Stimulated activated CD4-positive, alpha-beta T cell treated with anti-CD3 and anti-CD28 coated beads, Interleukin-1b, Interleukin-23, amount 100 ng/mL, for 4 hours (primary cell): ENCODE measurements at places on chromosomes 5 and 9.

DNA sequence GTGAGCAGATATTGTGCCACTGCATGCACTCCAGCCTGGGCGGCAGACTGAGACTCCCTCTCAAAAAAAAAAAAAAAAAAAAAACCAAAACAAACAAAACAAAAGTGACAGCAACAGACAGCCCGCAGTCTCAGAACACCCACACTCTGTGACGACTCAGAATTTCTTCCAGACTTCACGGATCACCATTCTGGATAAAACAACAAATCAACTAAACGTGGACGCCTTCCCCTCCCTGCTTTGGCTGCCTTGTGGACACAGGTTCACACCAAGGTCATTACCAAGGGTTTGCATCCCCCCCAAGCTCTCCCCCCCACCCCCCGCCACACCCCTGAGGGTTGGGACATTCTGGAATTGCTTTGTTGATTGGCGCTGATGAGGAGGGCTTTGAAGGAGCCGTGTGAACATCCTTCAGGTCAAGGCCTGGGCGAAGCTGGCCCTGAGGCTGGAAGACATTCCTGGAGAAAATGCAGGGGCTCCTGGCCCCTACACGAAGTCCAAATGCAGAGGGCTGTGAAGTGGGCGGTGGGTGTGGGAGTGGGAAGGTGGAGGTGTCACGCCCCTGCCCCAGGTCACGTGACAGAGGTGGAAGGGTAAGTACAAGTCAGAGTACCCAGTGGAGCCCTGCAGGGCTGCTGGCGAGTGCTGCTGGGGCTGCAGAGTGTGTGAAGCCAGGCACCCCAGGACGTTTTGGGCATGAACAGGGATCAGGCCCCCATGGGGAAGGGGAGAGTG, 10.1 kb downstream of the LCN10 start:
- DNase-seq, result no peak

- DNase-seq, result no peak
These were observed 8.7 kb downstream of the HMGCS1 start for GRCh38 chr5:43304525-43304924.

DNA sequence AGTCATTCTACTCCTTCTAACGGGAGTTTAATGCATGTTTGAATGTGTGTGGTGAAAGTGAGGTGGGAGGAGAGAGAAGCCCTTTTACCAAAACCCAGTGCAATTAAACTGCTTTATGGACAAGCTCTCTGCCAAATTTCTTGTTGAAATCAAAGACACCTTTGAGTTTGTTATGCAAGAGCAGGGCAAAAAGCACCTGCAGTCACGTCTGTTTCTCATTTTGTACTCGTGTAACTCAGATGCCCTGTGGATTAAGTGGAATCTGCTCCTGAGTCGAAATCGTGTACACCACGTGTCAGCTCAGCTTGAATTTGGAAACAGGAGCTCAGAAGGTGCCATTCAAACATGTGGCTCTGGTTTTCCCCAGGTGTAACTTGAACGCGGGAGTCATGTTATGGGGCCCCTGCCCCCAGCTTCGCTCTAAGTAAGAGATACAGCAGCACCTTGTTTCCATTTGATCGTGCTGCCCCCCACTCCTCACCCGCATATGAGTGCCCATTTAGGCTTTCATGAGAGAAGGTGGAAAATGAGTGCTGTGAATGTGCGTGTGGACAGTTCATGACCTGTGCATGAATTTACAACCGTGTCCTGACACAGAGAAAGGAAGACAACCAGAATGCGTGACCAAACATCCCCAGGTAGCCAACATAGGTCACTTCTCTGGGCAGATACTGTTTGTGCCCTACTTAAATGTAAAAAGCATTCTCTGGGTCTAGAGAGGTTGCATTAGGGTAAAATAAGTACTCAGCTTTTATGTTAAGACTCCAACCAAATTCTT, 347.0 kb upstream of the SLC30A5 start:
- DNase-seq, result no peak

DNA sequence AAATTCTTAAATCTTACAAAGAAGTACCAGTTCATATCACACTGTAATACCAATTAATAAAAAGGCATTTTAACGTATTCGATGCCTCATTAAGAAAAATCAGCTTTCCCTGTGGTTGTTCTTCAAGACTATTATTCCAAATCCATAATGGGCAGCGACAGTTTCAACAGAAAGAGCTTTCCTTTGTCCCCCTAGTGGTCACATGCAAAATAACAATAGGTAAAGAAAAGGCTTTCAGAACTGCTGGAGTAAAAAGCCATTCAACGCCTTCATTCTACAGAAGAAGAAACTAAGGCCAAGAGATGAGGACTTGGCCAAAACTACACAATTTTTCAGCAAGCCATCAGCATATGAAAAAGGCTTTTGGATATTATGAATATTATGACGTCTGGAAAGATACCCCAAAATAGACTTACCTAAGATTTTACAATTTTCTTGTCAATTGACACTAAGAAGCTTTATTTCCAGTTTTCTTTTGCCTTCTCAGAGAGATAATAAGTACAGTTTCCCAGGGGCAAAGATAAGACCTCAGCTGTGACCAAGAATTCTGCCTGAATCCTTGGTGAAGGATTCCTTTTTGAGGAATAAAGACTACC, 6.7 kb upstream of the CDH6 start:
- DNase-seq, result no peak

DNA sequence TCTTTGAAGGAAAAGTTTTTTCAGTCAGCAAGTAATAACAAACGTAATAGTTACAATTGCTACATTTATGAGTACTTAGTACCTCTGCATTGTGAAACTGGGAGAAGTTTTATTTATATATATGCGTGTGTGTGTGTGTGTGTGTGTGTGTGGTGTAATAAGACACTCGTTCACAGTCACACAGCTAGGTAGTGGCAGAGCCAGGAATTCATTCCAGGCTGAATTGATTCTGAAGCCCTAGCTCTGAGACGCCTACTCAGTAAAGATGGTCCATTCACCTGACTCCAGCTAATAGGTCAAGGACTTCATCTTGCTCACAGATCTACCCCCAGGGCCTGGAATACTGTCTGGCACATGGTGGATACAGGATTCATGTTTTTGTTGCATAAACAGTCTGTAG, 13.6 kb upstream of the CAST start:
- no peak for DNase-seq

DNA sequence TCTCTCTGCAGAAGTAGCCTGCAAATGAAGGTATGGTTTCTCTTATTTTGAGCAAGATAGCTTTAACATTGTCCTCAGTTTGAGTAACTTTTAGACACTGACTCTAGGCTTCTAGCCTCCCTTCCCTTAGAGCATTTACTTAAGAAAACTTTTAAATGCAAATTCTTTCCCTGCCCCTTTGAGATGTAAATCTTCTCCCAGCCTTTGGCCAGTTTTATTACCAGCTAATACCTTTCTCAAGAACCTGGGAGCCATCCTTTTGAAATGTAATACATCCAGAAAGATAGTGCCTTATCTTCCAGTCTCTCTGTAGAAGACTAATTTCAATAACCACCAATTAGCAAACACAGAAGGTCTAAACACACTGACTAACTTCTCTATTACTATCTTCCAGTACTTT, 688.9 kb upstream of the CDH9 start:
- DNase-seq, result no peak

- DNase-seq, result no peak
These were observed 158.0 kb downstream of the ATPSCKMT start for GRCh38 chr5:10091701-10092100.

DNA sequence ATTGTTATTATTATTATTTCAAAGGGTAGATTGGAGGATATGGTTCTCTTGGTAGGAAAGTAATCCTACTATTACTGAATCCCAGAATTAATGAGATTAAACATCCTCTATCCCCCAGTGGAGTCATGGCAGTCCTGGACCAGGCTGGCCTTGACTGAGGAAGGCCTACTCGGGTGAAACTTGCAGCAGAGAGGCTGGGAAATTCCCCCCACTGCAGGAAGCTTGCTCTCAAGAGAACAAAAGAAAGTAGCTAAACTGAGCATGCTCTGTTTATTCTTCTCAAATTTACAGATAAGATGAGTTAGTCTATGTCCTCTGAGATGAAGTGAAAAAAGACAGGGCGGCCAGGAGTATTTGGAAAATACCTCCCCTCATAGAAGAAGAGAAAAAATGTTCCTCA, 233.9 kb upstream of the RPS23 start:
- DNase-seq, result no peak

GRCh38 chr9:99690573-99690972, 131.1 kb upstream of the NR4A3 start:
- DNase-seq, result no peak

DNA sequence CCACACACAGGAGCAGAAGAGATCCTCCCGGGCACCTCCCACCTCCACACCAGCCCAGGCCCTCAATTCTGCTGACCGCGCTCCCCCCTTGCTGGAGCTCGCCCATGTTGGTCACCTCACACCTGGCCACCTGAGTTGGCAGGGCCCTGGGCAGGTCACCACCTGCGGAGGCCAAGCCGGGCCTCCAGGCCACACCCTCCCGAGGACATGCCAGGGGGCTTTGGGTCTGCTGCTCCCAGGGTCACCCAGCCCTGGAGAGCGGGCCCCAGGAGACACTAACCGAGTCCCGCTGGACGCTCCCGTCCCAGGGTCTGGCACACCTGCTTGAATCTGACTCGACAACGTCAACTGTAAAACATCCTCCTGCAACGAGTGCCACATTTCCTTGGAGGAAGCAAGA, 2.1 kb downstream of the SOHLH1 start:
- no peak for DNase-seq

GRCh38 chr9:136203408-136204144, 1.4 kb downstream of the LHX3 start:
- no peak for DNase-seq

GRCh38 chr9:26747611-26748010, 145.0 kb downstream of the CAAP1 start:
- DNase-seq, result no peak

- no peak for DNase-seq
These were observed 39.0 kb upstream of the TARS1 start for GRCh38 chr5:33401482-33402390.

- DNase-seq, result no peak
These were observed 58.7 kb upstream of the SUSD1 start for GRCh38 chr9:112233769-112234168.

- DNase-seq, result peak; percentile 35
These were observed 19.8 kb downstream of the TRIP13 start for GRCh38 chr5:912280-913091.

DNA sequence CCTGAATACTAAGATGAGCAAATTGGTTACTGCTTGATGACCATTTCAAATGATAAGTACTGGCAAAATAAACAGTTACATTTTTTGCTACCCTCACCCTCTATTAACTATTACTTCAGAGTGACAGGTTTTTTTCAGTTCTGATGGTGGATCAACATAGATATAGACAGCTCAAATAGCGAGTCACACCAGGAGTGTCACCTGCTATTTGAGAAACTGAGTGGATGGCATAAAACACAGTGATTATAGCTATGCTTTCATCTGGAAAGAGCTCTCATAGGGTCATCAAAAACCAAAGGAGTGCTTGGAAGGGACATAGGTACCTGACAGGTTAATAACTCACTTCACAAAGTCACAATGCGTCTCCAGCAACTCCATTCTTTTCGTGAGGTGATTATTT, 244.5 kb upstream of the C9orf72 start:
- DNase-seq, result no peak

GRCh38 chr5:154997746-154998145, 15.8 kb upstream of the KIF4B start:
- DNase-seq, result no peak

GRCh38 chr5:169394371-169394770, 93.4 kb upstream of the SLIT3 start:
- DNase-seq, result no peak

DNA sequence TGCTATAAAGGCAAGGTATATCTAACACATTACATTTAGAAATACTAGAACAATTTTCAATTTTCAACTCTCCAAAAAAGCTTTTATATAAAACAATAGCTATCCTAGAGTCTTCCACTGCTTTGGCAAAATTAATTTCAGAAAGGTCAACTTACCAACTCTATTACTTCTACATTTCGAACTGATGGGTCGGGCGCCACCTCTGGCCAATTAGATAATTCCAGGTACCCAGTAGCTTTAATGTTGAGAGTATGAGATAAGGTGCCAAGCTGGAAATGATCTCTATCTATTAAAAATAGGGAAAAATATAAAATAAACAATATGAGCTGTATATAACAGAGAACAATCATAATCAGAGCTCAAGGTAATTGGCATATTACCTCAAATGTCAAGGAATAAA, 166.6 kb downstream of the AP3B1 start:
- no peak for DNase-seq

DNA sequence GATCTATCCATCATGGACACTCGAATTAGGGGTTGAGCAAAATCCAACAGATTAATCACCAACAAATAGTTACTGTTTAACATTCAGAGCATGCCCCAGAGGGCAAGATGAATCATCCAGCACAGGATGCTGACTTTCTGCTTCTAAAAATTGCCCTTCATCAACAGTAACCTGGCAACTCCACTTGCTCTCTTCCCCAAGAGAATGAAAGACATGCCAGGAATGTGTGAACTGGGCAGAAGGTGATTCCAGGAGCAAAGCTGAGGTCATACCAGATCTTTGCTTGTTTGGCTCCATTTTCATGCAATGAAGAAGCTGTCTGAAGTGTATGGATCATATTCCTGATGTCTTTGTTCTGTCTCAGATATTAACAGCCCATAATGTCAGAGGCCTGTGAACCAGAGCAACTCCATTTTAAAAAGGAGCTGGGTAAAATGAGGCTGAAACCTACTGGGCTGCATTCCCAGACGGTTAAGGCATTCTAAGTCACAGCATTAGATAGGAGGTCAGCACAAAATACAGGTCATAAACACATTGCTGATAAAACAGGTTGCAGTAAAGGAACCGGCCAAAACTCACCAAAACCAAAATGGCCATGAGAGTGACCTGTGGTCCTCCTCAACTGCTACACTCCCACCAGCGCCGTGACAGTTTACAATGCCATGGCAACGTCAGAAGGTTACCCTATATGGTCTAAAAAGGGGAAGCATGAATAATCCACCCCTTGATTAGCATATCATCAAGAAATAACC, 2.5 kb upstream of the ZNF367 start:
- DNase-seq, result no peak

GRCh38 chr5:171032435-171032973, 170.7 kb downstream of the RANBP17 start:
- DNase-seq, result no peak

- DNase-seq, result no peak
These were observed 12.6 kb upstream of the NXNL2 start for GRCh38 chr9:88522360-88522759.

GRCh38 chr5:138109463-138110265, 25.8 kb downstream of the WNT8A start:
- DNase-seq, result no peak

DNA sequence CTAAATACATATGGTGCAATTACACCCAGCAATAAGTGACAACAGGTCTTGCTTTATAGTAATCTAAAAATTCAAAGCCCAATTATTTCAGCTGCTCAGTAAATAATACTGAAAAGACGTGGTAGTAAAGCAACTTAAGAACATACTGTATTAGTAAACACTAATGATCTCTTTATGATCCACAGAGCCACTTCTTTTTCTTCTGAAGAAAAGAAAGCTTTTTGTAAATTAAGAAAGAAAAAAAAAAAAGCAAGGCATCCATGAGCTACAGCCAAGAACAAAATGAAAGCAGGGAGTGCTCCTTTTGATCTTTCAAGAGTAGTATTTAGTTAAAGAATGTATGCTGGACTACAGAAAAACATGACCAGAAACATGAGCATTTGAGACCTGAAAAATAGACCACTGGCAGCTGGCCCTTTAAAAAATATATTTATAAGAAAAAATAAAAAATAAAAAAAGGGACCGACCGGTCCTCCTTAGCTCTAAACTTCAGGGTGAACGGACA, 348.7 kb downstream of the GLIS3 start:
- no peak for DNase-seq

GRCh38 chr5:173644673-173645436, 28.4 kb upstream of the BOD1 start:
- no peak for DNase-seq

- DNase-seq, result no peak
These were observed 559.7 kb downstream of the ACTL7B start for GRCh38 chr9:108296056-108296455.
